ENCODE measurements at places on chromosomes 6 and 20.

GRCh38 chr20:17228624-17229061, 1.8 kb downstream of the PCSK2 start:
- no peak for DNase-seq

DNA sequence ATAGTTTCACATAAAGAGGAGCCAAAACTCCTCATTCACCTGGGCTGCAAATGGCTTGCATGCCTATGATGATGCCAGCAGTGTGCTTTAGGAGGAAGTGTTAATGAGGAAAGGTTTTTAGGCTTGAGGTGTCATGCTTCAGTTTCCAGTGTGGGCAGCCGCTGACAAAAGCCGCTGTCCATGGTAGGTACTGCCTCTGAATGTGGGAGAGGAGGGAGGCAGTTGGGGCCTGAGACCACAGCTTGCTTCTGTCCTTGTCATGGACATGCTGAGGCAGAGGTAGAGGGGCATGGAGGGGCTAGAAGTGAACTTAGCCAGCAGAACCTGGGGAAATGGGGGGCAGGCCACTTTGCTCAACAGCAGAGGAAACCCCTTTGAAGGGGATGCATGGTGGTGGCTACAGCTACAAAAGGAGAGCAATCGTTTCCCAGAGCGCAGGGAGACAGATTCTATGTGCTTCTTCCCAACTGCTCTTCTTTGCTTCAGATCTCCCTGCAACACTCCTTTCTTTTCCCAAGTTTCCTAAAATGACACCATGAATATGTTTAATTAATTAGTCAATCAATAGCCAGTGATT, 372.1 kb upstream of the CNR1 start:
- DNase-seq: no peak

GRCh38 chr6:150491131-150491810, 108.4 kb upstream of the PLEKHG1 start:
- no peak for DNase-seq

GRCh38 chr6:43740321-43740960, 29.6 kb upstream of the VEGFA start:
- no peak for DNase-seq

- no peak for DNase-seq
These were observed 37.3 kb downstream of the PREX1 start for GRCh38 chr20:48790473-48791003.

DNA sequence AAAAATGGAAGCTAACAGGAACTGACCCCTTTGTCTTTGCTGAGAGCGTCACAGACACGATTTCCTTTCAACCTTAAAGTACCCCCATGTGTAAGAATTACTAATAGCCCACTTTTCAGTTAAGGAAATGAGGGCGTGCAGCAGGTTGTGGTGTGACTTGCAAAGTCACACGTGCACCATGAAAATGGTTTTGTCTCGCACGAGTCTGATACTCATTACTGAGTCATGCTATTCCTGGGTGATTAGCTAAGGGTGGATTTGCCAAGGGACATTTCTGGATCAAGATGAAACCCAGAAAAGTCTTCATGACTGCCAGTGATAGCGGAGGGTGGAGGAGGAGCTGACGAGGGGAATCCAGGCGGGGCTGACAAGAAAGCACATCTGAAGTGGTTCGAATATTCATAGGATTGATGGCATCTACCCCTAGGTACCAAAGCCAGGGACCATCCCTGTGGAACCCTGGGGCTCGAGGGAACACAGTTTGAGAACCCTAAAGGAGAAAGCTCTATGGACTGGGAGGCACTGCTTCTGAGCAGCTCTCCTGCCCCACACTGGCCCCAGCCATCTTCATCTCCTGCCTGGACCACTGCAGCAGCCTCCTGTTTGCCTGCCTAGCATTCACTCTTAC, 12.1 kb upstream of the NFATC2 start:
- no peak for DNase-seq

- DNase-seq: no peak
These were observed 5.7 kb downstream of the C20orf204 start for GRCh38 chr20:64041781-64042053.

GRCh38 chr6:14693301-14694192, 552.3 kb upstream of the JARID2 start:
- DNase-seq: no peak

Data from fibroblast of the conjunctiva (primary cell).